ENCODE measurements at places on chromosomes 16 and 17.

DNA sequence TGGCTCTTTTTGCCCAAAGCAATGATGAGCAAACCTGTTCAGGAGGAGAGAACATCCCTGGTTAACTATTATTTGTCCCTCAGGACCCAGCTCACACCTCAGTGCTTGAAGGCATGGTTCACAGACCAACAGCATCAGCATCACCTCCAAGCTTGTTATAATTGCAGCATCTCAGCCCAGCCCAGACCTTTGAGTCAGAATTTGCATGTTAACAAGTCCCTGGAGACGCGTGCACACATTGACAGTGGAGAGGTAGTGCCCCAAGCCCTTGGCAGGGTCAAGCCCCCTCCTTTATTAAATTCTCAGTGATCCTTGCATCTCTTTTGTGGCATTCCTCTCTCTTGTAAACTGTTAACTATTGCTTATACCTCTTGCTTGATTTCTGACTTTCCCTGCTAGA lies 488.6 kb downstream of the HAPSTR1 start:
- DNase-seq = no peak

DNA sequence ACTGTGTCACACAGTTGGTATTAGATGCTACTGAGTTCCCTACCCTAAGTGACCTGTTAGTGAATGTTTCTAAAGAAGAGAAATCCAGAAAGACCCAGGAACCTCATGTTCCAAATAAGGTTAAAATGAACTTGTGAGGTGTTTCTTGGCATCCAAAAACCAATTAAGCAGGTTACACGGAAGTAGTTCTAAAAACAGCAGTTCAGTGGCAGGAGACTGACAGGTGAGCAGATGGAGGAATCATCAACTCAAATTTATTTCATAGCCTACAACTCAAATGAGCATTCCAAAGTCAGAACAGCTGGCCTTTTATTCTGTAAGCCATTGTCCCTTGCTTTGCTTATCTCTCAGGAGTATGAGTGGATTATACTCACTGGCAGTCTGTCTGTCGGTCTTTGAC lies 188.3 kb downstream of the IRX3 start:
- no peak for DNase-seq

DNA sequence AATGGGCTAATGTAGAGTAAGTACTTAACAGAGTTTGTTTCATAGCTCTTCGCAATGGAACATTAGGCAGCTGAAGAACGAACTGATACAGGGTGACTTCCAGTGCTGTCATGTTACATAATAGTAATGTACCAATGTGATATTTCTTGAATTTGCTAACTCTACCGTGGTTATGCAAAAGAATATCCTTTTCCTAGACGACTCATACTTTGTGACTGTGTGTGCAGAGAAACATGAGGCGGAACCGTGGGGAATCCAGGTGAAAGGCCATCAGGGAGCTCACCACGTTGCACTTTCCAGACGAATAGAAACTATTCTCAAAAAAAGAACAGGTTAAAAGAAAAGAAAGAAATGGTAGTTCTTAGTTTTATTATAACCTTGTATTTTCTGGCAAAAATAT lies 13.2 kb downstream of the NOB1 start:
- no peak for DNase-seq

GRCh38 chr17:78679495-78680395 lies 102.3 kb downstream of the CYTH1 start:
- DNase-seq = no peak

- no peak for DNase-seq
Measured at GRCh38 chr17:46819906-46820351, 1.4 kb upstream of the WNT3 start.

DNA sequence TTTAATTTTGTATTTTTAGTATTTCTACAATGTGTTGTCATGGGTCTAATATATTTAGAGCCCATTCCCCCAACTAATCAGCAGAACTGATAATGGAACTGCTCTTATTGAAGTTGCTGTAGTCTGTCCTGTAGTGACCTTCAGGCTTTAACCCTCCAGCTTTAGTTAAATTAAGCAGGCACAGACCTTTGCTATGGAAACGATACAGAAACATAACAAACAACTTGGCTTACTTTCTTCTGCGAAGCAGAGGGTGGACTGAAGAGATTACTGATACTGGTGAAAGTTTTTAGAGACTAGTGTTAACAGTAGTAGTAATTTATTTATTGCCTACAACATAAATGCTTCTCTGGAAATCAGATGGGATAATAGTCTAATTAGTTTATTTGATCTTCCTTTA lies 61.4 kb downstream of the NFATC3 start:
- peak; percentile 37 for DNase-seq

GRCh38 chr17:57143361-57143760 lies 58.3 kb downstream of the AKAP1 start:
- DNase-seq = no peak

DNA sequence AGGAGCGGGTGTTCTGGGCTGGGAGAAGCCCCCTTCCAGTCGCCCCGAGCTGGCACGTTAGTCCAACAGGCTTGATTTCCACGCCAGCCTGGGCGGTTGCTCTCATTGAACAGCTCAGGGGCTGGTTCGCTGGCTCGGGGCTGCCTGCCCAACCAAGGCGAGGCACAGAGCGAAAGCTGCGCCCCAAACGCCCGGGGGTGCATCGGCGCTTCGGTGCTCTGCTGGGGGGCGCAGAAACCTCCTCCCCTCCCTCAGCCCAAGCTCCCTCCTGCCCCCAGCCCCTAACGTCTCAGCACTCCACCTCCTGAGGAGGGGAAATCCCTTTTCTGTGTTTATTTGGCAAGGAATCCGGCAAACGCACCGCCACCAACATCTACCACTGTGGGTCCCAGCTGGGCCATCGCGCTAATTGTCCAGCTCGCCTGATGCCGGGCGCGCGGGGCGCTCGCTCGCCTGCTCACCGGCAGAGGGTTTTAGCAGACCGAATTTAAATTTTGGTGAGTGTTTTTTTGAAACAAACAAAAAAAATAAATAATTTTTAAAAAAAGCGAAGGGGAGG lies 29.5 kb upstream of the RBFOX1 start:
- DNase-seq = no peak

GRCh38 chr17:47641202-47641601 lies 8.5 kb upstream of the KPNB1 start:
- DNase-seq = no peak

- DNase-seq = no peak
Measured at GRCh38 chr16:85900027-85900792, 1.2 kb downstream of the IRF8 start.

DNA sequence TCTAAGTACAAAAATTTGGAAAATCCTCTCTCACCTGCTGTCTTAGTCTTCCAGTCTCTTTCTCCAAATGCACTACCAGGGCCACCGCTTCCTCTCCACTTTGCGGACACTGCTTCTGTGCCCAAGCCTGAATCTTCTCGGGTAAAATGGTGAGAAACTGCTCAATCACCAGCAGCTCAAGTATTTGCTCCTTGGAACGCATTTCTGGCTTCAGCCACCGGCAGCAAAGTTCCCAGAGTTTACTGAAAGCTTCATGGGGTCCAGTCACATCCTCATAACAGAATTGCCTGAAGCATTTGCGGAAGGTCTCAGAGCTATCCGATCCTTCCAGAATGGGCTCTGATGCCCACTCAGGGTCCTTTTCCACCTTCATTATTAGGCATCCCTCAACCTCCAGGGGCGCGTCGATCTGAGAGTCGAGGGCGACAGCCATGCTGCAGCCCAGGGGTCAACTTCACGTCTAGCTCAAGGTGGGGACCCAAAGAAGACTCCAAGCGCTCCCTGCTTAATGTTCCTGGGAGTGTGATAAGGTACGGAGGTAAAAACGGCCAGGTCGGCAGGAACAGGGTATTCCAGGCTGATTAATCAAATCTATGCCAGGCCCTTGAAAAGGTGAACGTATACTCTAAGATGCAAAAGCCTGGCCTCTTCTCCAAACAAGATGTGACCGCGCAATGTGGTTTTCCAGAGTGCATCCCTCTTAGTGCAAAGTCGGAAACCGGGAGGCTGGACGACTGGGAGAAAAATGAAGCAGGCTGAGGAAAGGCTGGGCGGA lies 763 bp downstream of the ZKSCAN2 start:
- peak; percentile 50 for DNase-seq

GRCh38 chr16:82138478-82139285 lies 31.3 kb downstream of the MPHOSPH6 start:
- no peak for DNase-seq

DNA sequence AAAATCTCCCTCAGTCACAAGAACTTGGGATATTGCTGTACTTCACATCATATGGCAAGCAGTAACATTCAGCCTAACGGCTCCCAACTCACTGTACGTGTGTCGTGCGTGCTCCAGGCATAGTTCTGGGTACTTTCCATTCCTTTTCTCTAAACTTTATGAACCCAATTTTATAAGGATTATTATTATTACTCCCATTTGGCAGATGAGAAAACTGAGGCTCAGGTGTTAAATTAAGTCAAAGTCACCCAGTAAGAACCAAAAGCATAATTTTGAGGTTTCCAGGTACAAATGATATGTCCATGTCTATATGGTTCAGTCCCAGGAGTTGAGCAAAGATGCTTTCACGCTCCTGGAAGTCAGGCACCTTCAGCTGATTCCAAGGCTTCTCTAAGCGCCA lies 4.8 kb upstream of the C1QBP start:
- no peak for DNase-seq

- DNase-seq = no peak
Measured at GRCh38 chr17:50049636-50050035, 6.3 kb upstream of the ITGA3 start.

DNA sequence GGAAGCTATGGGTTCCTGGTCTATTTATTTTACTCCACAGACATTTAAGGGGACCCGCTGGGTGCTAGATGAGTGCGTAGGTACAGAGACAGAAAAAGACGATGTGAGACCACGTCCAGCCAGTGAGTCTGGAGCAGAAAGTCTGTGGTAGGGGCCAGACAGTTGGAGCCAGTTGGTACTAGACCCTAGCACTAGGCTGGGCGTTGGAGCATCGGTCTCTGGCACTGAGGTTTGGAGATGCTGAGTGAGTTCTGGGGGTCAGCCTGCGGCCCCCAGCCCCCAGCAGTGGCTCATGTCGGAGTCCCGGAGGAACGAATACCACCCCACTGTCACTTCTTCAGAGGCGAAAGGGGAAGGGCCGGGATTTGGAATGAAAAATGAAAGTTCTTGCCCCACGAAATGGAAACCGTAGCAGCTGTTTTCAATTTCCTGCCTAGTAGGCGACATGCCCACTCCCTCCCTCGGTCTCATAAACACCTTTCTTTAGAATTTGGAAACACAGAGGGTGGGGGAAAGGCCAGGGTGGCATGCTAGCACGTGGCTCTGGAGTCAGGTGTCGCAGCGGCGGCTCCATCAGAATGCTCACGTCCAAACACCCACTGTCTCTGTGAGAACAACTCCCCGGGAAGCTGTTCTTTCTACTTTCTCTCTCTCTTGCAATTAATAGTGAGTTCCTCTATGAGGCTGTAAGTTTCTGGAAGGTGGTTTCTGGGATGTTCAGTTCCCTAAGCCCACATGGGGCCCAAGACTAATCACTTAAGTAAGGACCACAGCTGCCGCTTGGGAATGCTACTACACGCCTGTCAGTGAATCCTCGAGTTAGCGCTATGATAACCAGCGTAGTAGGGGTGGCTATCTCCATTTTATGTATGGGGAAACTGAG lies 96.8 kb downstream of the IRF8 start:
- DNase-seq = no peak

DNA sequence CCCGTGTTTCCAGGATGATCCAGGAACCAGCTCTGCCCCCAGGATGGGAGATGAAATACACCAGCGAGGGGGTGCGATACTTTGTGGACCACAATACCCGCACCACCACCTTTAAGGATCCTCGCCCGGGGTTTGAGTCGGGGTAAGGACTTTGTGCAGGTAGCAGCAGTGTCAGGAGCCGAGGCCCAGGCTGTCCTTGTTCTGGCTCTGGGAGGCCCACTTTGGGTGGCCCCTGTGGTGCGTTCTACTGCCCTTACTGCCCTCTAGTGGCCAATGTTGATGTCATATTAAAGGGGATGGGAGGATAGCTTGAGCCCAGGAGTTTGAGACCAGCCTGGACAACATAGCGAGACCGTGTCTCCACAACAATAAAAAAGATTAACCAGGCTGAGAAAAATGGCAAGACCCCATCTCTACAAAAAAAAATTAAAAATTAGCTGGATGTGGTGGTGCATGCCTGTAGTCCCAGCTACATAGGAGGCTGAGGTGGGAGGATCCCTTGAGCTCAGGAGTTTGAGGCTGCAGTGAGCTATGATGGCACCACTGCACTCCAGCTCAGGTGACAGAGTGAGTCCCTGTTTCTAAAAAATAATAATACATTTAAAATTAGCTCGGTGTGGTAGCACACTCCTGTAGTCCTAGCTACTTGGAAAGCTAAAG lies 20.9 kb upstream of the CLEC18A start:
- DNase-seq = peak; percentile 89

- no peak for DNase-seq
Measured at GRCh38 chr17:64779376-64780095, 117.4 kb upstream of the SMURF2 start.

DNA sequence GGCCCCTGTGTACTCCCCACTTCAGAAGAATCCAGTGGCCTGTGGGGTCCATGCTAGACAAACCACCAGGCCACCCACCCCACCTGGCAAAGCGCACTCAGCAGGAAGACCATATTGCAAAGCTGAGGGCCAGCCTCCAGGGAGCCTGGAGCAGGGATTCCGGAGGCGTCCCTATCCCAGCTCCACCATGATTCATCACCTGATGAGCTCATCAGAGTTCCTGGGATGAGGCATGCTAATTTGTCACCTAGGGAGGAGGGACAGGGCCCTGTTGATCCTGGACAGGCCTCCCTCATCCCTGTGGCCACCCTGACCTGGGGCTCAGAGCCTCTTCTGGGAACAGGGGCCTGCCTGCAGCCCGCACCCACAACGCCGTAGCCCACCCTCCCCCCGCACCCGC lies 131.6 kb upstream of the PLCG2 start:
- no peak for DNase-seq

DNA sequence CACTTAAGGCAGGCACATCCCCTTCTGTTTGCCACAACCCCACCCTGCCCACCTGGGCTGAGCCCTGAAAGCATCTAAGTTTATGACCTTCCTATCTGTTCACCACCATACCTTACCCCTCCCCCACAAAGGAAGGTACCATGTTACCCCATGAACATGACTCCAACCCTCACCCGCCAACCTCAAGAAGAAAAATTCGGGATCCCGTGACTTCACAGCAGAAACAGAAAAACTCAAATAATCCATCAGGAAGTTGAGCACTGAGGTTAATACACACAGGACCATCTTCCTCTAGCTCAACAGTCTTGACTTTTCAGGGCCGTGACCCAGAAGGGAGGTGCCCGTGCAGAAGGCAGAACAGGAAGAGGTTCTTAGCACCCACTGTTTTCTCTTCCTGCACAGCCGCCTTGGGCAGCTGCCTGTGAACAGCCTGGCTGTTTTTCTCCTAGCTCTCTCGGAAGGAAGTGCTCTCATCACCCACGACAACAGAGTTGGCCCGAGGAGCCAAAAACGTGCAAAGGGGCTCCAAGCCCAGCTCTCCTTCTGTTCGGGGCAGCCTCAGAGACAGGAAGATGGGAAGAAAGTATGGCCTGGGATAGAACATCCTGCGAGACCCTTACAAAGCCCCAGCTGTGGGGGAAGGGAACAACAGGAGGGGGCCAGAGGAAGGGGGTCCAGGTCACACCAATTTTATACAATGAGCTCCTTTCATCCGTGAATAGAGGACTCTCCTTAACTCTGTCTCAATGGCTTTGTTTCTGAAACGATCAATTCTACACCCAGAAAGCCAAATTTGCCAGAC lies 101.1 kb downstream of the XYLT1 start:
- DNase-seq = peak; percentile 69

GRCh38 chr17:82092094-82092586 lies 5.9 kb downstream of the FASN start:
- DNase-seq = no peak
